ENCODE measurements at places on chromosomes 12 and 14.
A peak's percentile ranks its signal among the peaks of the same experiment; 100 is the strongest.

DNA sequence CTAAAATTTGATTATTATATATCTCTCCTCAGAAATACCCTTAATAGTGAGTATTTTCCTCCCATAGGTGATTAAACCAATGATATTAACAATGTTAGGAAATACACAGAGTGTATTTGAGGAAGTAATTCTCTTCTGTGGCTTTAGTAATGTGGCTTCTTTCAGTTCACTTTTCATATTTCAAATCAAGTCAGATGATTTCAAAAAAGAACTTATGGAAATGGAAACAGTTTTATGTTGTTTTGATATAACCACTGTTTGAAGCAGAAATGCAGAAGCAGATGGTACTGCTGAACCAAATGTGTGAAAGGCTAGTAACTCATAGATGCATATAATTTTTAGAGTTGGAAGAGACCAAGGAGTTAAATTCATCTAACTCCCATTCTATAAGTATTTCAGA, 1.9 kb upstream of the GPR33 start:
- DNase-seq, result no peak

- no peak for DNase-seq
Measured at GRCh38 chr12:120136093-120136770, 19.7 kb upstream of the RAB35 start.

DNA sequence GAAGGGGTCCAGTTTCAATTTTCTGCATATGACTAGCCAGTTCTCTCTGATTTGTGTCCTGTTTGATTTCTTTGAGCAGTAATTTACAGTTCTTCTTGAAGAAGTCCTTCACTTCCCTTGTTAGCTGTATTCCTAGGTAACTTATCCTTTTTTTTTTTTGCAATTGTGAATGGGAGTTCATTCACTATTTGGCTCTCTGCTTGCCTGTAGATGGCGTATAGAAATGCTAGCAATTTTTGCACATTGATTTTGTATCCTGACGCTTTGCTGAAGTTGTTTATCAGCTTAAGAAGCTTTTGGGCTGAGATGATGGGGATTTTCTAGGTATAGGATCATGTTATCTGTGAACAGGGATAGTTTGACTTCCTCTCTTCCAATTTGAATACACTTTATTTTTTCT, 77.6 kb upstream of the NID2 start:
- DNase-seq, result no peak

DNA sequence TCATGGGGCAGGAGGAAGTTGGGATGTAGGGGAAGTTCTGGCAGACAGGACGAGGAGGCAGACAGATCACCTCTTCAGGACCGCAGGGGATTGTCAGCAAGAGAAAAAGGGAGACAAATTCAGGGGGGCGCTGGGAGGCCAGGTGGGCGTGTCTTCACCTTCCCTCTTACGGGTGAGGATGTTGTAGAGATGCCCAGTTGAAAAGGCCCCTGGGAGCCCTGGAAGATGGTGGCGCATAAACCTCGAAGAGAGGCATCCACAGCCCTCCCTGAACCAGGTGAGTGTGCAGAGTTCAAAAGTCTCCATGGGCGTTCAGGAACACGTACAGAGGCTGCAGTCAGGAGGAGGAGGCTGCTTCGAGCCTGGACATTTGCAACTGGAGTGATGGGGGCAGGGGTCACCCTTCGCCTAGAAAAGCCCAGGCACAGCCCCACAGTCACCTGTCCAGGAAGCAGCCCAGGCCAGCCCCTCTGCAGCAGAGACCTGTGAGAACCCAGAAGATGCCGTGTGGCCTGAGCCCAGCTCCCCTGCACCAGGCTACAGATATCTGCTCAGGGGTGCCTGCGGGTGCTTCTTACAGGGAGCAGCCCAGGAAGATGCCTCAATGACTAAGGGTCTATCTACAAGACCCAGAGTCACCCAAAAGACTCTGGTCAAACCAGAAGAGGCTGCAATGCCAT, 74.4 kb downstream of the PRIMA1 start:
- DNase-seq, result no peak

DNA sequence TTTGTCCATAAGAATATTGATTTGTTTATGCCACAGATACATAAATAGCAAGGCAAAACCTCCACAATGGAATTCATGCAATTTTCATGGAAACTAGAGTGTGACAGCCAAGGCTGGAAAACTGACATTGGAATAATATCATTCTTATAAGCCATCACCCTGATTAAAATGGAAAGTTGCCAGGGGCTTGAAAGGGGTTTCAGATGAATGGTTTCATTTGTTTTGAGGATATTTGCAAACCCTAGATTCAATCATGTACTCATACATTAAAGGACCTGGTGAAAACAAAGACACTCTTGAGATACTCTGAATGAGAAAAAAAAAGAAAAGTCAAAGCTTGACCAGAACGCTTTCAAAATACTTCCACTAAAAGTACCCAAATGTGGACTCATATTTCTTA, 205.7 kb downstream of the DIO2 start:
- no peak for DNase-seq

DNA sequence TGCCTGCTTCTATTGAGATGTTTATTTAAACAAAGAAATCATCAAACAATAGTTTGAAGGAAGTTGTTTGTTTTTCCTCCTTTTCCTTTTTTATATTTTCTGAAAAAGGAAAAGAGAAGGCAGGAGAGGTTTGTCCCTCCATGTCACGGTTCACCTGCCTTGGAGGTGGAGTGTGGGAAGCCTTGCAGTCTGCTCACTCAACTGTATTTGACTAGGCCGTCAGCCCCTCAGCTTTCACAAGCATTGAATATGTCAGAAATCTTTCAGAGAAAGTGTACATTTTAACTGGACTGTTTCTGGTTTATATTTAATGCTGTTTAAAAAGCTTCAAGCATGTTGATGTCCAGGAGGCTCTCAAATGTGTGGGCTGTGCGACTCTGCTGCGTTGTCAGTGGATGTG, 370.4 kb downstream of the NPAS3 start:
- DNase-seq, result no peak

DNA sequence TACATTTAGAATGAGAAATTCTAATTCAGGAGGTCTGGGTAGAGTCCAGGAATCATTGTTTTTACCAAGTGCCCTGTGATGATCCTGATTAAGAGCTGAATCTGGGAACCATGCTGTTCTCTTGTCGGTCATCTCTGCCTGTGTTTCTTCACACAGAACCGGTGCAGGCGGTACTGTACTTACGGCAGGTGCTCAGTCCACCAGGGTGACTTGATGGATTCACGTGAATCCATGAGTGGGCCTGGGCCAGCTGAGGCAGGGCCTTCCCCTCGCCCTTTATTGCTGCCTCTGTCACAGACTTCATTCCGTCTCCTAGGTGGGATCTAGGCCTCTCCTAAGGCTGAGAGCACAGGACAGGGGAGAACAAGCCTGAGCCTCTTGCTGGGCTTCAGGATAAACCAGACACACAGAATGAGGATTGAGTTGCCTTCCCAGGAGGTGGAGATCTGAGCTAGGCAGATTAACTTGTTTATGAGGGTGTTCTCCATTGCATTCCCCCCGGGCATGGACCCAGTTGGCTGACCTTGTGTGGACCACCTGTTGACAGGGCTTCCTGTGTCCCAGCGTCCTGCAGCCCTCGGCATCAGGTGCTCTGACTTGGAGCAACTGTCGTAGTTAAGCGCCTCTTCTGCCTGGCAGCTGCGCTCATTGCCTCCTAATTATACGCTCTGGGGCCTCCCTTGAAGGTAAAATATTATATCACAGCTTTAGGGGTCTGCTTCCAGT, 42.1 kb downstream of the B4GALNT3 start:
- DNase-seq, result no peak

DNA sequence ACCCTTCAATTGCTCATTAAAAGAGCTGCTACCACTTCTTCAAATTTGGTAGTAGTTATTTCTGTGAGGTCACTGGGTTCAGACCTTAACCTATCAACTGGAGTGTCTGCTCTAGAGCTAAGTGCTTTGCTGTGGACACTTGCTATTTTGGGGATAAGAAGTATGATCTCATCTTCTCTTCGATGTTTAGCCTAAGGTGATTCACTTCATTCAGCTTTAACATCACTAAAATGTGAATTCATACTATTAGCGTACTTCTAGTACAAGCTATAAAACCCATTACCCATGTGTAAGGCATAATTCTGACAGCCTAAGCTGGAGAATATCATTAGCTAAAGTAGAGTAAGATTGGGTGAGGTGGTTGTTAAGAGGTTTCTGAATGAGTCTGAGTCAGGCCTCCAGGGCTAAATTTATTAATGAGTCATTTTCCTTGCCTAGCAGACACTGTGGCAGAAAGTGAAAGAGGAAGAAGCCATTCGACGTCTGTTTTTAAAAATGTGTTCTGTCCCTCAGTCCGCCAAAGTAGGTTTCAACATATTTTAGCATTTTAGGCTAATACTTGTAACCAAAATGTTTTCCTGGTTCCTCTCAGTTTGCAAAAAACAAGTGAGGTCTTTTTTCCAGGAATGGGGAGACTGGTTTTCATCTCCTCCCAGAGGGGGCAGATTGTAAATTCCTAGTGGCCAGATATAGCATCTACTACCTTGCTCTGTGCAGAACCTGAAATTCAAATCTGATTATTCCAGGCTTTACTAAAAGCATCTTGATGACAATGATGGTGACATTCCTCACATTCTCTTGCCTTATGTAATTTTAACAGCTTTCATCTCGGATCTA, 103.6 kb downstream of the SSPN start:
- no peak for DNase-seq

DNA sequence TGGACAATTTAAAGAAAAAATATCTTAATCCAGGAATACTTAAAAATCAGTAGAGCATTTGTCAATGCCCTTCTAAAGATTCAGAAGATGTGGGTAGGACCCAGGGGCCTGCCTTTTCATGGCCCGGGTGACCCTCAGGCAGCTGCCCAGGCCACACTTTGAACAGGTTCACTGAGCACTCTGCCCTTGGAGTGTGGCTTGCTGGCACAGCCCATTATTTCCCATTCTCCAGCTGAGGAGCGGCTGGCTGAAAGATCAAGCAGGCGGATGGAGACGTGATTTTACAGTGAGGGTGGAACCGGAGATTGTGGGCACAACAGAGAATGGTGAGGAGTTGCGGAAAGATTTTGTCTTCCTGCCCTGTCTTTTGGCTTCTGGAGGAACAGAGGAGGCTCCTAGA, 7.1 kb upstream of the PRPH start:
- DNase-seq, result no peak

DNA sequence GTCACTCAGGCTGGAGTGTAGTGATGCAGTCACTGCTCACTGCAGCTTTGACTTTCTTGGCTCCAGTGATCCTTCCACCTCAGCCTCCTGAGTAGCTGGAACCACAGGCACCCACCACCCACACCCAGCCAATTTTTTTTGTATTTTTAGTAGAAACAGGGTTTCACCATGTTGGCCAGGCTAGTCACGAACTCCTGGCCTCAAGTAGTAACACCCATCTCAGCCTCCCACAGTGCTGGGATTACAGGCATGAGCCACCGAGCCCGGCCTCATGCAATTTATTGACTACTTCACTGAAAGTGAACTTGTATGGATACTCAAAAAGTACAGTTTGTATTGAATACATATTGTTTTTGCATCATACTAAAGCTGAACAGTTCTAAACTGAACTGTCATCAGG, 9.1 kb downstream of the PSEN1 start:
- no peak for DNase-seq

- DNase-seq, result no peak
Measured at GRCh38 chr14:103562179-103562428, 353 bp downstream of the BAG5 start.

- no peak for DNase-seq
Measured at GRCh38 chr14:85016496-85016895, 513.4 kb upstream of the FLRT2 start.

GRCh38 chr14:64580467-64580866, 30.7 kb downstream of the PPP1R36 start:
- DNase-seq, result no peak

DNA sequence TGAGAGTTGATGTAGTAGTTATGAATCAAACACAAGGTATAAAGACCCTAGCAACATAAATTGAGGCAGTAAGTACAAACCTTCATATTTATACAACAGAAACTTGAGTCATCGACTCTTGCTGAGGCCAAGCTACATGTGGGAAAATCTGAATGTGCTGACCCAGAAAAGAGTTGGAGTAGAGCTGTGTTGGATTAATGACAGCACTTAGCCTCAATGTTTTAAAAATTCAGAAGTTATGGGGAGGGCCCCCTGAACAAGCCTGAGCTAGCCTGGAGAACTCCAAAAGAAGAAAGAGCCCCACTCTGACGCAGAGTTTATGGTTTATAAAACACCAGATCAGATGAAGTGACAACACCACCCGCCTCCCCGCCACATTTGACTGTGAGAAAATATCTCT, 100.0 kb downstream of the DUSP6 start:
- DNase-seq, result no peak

DNA sequence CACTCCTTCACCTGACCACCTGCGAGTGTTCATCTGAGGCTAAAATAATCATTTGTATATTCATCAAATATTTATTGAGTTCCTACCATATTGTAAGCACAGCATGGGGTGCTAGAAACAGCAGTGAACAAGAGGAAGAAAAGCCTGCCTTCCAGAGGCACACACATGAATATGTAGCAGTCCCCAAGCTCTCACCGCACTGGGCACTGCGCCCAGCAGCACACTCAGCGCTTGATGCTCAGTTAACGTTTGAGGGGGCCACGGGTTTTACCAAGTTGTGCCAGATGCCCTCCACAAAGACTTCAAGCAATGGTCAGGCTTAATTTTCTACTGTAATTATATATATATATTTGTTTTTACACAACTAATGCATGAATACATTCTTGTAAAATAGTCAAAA, 52.0 kb downstream of the HELB start:
- no peak for DNase-seq

DNA sequence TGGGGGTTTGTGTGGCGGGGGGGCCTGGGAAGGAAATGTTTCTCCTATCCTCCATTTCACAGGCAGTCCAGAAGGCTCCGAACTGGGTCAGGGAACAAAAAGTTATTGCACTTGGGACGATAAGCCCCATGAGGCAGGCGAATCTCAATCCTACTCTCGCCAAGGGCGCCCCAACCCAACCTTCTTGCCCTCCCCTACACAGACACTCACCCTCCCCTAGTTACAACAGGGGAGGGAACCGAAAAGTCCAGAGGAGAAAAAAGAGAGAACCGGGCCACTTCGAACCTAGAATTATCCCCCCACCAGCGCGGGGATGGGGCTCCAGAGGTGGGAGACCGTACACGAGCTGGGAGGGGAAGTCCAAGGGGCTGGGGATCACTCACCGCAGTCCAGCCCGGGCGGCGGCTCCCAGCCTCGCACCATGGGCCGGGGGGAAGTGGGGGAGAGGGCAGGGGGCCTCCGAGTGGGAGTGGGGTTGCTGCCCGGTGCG, 357 bp downstream of the HOMEZ start:
- DNase-seq, result no peak

DNA sequence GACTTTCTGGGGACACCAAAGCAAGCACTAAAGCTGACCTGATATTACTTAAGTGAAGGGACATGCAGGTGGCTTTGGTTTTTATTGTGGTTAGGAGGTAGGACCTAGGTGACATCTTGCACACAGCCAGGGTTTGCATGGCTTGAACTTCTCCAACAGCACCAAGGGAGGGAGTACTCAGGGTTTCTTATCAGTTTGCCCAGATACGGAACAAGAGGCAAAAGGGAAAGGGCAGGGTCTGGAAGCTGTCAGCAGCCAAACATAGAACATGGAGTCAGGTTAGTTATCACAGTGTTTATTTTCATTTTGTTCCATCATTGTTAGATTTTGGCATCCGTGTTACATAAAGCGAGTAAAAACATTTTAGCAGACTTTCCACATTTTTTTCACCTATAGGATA, 186.3 kb upstream of the CLEC14A start:
- DNase-seq, result no peak

GRCh38 chr14:35766700-35767082, 42.4 kb downstream of the RALGAPA1 start:
- DNase-seq, result no peak

GRCh38 chr14:20697273-20698017, 8.9 kb downstream of the ANG start:
- DNase-seq, result no peak

GRCh38 chr12:77685112-77685511, 145.6 kb upstream of the NAV3 start:
- DNase-seq, result peak; percentile 63
